ENCODE measurements at places on chromosomes 16 and 17.
A peak's percentile ranks its signal among the peaks of the same experiment; 100 is the strongest.

GRCh38 chr16:87613961-87614360, 11.7 kb downstream of the JPH3 start:
- DNase-seq, result no peak

GRCh38 chr16:78994135-78994745, 606.3 kb downstream of the MAF start:
- DNase-seq, result no peak

DNA sequence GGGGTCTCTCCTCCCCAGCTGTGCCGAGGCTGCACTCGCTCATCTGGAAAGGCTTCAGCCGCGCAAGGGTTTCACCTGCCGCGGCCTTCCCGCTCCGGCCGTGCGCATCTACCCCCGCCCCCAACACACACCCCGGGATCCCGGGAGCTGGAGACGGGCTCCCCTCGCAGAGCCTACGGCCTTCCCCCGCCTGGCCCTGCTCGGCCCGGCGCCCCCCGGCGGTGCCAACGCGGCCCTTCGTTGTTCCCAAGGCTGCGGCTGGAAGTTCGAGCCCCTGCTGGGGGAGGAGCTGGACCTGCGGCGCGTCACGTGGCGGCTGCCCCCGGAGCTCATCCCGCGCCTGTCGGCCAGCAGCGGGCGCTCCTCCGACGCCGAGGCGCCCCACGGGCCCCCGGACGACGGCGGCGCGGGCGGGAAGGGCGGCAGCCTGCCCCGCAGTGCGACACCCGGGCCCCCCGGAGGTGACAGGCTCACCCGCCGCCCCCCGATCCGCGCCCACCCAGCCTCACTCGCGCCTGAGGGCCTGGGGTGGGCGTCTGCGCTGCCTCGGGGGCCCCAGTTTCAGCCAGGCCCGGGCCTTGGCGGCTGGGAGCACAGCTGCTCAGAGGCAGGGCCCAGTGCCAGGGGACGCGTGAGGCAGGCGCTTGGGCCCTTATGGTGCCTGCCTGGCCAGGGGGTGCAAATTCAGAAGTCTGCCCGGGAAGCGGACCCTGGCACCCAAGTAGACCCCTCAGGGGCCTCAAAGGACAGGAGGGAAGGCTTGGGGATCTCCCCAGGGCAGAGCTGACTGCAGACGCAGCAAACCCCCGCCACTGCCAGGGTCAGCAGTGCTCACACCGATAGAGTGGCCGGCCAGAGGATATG, 11.2 kb downstream of the GALK1 start:
- peak; percentile 60 for DNase-seq

DNA sequence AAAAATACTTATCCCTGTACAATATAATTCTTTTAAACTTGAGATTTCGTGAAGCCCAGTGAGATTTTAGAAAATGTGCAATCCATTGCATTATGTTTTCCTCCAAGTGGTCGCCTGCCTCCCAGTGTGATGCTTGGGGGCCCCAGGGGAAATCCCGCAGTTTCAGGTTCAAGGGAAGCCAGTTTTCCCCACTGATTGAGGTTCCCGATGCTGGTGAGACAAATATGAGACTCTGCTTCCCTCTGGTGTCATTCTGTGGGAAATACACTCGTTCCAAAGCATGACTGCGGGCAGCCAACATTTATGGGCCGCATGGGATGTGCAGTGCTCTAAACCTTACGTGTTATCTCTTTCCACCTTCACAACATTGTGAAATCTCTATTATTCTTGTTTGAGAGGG, 200.8 kb downstream of the PRKCB start:
- DNase-seq, result peak; percentile 40

DNA sequence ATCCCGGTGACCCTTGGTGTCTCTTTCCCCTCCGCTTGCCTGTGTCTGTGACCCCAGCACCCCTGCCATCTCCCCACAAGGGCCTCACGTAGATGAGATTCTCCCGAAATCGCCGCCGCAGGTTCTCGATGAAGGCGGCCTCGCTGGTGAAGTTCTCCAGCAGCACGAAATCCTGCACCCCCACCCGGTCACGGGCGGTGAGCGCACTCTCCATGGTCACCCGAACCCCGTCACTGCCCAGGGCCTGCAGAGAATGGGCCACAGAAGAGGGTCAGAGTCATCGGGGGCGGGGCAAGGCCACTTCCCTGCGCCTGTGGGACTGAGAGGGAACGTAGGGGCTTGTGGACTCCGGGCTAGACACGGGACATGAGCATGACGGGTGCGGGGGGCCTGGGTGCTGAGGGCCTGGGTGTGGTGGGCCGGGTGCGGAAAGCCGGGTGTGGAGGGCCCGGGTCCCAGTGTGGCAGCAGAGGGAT, 8.4 kb downstream of the MYO1C start:
- DNase-seq, result no peak

DNA sequence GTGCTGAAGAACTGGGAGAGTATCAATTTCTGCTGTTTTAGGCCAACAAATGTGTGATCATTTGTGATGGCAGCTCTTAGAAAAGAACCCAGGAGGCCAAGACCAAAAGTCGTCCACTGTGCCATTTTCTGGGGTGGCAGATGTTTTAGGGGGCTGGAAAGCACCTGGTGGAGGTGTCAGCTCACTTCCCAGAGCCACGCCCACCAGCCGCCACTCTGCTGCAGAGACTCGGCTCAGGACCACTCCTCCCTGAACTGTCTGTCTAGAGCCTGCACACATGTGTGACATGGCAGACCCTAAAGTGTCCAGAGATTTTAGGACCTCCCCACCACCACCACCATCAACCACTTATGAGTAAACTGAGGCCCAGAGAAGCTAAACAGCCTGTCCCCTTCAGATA, 23.9 kb upstream of the RPL38 start:
- DNase-seq, result no peak

GRCh38 chr16:69386596-69386995, 789 bp upstream of the TERF2 start:
- DNase-seq, result no peak

- no peak for DNase-seq
These were observed 11.2 kb upstream of the NGFR start for GRCh38 chr17:49483599-49484509.

GRCh38 chr17:4577386-4577993, 6.8 kb upstream of the SMTNL2 start:
- no peak for DNase-seq

- DNase-seq, result peak; percentile 51
These were observed 20.1 kb downstream of the HMOX2 start for GRCh38 chr16:4496305-4496704.
